NCI-H1105 treated with DMSO at 0.1 percent for 48 hours (cell line): ENCODE measurements at places on chromosomes 5 and 9.

DNA sequence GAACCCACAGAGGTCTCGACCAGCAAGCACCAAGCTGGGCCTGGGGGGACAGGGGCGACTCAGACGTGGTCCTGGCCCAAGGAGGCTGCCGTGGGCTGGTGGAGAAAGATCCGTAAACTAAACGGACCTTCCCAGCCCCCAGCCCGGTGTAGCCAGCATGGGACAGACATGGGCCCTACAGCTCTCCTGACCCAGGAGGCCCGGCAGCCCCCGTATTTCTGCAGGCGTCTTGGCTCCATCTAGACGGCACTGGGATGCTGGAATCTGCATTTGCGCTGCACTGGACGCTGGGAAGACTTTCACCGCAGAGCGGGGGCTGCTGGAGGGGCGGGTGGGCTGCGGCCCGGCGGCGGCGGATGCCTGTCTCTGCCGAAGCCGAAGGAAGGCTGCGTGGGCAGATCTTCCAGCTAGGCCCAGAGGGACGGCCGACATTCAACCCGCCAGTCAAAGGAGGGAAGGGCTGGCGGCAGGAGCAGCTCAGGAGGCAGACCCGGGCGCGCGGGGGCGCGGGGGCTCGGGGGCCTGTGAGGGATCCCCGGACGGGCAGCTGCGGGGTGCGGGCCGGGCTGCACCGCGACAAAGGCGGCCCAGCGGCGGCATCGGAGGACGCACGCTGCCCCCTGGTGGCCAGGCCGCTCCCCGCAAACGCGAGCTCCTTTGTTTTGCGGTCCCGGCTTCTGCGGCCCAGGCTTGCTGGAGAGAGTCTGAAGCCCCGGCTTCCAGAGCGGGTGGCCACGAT is 266.2 kb downstream of the NSG2 start:
- peak; percentile 57 for DNase-seq

DNA sequence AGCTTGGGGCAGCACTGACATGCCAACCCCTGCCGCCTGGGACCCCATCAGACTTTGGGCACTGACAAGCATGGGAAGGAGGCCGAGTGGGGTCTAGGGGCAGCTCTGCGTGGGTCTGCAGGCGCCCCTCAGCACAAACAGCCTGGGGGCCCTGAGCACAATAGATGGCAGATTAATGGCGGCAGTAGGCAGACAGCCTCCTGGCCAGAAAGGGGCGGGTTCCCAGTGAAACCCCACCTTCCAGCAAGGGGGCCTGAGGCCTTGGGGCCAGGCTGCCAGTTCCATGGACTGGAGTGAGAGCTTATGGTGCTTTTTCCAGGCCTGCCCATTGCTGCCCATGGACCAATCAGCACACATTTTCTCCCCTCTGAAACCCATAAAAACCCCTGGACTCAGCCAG is 2031.2 kb downstream of the EFNA5 start:
- no peak for DNase-seq

DNA sequence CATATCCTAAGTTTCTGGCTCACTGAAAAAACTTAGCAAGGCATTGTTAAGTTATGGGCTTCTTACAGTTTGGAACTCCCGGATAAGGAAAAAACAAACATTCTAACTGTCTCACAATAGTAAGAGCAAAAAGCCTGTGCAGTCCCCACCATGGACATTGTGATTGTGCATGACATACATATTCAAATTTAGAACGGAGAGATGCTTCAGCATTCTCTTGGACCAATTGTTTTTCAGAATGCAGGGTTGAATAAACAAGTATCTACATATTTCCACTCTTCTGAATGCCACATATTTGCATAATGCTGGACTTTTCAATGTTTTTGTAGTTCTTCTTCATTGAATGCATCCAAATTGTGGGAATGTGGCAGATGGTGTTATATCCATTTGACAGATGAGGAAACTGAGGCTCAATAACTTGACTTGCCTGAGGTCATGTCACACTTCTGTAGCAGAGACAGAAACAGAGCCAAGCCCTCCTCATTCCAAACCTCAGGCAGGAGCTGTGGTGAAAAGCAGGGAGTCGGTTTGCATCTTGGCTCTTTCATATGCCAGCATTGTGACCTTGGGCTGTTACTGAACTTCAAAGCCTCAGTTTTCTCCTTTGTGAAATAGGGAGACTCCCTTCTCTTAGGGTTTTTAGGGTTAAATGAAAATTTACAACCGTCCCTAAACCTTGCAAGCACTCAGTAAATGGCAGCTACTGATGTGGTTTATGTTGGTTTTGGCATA is 95.1 kb downstream of the IQGAP2 start:
- no peak for DNase-seq

DNA sequence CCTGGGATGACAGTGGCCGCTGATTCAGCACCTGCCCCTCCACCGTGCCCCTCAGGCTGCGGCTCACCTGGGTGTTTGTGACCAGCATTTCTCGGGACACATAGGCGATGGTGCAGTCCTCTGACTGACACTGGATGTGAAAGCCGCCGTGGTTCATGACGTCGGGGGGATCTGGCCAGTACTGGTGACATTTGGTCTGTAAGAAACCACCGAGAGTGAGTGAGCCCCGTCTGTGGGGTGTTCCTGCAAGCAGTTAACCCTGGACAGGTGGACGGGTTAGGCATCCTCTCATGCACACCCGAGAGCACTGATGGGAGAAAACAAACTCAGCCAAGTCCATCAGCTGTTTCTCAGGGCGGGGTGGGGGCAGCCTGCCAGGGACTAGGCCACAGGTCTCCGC is 62.5 kb upstream of the EPB41L4B start:
- DNase-seq = no peak

DNA sequence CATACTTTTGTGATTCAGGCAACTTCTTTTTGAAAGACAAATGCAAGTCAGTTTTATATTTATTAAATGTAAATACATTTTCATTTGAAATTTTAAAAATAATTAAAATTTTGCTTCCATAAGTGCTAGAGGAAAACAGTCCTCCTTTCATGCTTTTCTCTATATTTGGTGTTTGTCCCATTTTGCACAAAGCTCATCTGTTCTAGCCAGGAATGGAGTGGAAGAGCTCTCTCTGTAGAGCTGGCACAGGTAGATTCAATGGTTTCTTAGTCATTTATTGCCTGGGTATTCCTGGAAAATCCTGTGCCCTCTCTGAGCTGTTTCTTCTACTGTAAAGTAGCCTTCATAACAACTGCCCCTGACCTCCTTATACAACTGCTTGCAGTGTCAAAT is 267.6 kb upstream of the HAPLN1 start:
- no peak for DNase-seq

DNA sequence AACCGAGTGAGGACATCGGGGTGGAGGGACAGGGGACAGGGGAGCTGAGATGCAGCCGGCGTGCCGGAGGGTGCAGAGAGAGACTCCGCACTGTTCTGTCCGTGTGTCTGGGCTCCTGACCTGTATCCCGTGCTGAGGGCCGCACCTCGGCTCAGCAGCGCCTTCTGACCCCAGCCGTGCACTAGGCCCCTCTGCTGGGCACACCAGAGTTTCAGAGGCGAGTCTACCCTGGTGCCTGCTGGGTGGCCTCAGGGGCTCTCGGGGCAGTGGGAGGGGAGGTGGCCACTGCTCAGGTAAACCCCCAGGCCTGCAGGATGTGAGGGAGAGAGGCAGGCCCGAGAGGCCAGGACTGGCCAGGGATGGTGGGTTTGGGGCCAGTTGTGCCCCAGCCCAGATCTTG is 100.2 kb downstream of the RXRA start:
- no peak for DNase-seq

GRCh38 chr5:140677947-140678346 is 4.6 kb upstream of the DND1 start:
- no peak for DNase-seq

DNA sequence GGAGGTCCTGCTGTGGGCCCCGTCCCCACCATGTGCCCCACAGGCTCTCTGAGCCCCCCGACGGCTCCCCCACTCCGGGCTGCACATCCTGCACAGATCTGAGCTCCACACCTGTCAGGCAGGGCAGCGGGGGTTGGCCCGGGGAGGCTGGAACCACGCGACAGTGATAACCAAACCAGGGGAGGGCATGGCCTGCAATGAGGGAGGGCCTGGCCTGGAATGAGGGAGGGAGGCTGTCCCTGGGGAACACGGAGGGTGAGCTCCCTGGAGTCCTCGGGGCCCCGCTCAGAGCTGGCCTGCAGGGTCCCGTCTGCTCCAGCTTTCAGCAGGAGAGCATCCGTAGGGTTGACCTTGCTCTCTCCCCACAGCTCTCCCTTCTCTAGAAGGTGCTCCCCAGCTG is 30.5 kb downstream of the SLC9A3 start:
- no peak for DNase-seq

DNA sequence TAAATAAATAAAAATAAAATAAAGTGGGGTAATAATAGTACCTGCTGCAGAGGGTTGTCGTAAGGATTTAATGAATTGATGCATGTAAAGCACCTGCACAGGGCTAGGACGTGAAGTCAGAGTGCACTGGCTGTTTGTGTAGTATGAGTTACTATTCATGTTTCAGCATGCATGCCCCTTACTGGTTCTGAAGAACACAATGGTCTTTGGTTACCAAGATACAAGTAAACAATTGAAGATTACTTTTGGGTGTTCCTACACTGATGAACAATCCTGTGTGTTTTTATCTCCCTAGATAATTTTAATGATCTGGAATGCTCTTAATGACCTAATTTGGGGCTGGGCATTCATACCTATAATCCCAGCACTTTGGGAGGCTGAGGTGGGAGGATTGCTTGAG is 23.2 kb upstream of the PRRC2B start:
- DNase-seq = no peak

DNA sequence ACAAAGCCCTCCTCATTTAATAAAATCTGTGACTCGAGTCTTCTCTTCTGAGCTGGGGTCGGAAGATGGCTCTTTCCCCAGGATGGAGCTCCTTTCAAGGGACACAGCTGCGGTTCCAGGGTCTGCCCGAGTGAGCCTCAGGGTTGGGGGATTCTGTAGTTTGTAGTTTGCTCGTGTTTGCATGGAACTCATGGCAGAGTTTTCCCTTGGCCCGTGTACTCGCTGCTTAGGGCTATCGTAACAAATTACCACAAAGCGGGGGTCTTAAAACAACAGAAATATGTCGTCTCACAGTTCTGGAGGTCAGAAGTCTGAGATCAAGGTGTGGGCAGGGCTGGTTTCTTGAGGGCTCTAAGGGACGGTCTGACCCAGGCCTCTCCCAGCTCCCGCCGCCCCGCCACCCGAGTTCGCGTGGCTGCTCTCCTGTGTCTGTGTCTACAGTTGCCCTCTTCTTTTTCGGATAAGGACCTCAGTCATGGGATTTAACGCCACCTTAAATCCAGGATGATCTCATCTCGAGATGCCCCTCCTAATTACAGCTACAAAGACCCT is 13.9 kb upstream of the LPCAT1 start:
- DNase-seq = no peak

DNA sequence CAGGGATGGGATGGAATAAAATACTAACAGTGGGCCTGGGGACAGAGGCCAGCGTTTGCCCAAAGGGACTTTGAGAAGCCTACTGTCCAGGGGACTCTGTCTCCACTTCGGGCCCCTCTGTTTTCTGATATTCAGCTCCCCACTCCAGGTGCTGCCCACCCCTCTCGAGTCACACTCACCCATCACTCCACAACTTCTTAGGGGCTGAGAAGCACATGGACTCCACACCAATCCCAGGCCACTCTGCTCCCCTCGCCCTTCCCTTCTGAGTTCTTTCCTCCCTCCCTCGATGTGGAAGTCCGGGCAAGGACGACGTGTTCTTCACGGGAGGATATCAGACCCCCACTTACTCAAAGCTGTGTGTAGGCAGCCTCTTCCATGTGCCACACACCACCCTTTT is 124.5 kb downstream of the BARX1 start:
- no peak for DNase-seq

DNA sequence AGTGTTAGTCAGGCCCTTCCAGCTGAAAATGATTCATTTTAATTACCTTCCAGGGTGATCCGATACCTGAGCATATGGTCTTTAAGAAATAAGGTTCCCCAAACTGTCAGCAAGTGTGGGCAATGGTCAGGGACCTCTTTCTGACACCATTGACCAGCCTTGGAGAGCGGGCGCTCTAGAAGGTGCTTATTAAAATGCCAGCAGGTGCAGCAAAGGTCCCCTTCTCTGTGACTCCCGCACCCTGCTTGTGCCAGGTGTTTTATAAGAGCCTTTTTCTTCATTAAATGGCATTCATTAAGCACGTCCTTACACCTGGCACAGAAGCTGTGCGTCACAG is 85.3 kb downstream of the MVB12B start:
- peak; percentile 92 for DNase-seq
